Activated T-cell treated with anti-CD3 and anti-CD28 coated beads for 24 hours (primary cell): ENCODE measurements at places on chromosomes 6 and 20.
A peak's percentile ranks its signal among the peaks of the same experiment; 100 is the strongest.

GRCh38 chr6:168584249-168584648, 143.3 kb downstream of the SMOC2 start:
- no peak for DNase-seq

GRCh38 chr6:153084393-153084792, 46.7 kb downstream of the RGS17 start:
- DNase-seq, result no peak

DNA sequence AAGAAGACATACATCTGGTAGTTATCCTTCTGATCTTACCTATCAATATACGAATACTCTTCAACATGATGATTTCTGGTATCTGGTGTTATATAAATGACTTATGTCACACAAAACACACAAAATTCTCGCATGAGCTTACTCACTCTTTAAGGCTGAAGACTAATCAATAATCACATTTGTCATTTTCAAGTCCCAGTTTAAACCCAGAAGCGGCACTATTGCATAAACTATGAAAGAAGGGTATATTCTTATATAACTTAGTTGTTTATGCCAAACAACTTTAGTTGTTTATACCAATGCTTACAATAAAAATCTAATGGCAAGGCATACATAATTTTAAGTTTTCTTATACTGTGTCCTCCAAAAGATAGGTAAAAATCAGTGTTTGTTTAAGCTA, 293.1 kb downstream of the GRIK2 start:
- DNase-seq, result no peak

GRCh38 chr20:47544852-47545251, 43.2 kb downstream of the NCOA3 start:
- no peak for DNase-seq

GRCh38 chr6:21354805-21355238, 238.7 kb upstream of the SOX4 start:
- no peak for DNase-seq

- no peak for DNase-seq
These were observed 26.8 kb upstream of the RPN2 start for GRCh38 chr20:37152284-37152683.

DNA sequence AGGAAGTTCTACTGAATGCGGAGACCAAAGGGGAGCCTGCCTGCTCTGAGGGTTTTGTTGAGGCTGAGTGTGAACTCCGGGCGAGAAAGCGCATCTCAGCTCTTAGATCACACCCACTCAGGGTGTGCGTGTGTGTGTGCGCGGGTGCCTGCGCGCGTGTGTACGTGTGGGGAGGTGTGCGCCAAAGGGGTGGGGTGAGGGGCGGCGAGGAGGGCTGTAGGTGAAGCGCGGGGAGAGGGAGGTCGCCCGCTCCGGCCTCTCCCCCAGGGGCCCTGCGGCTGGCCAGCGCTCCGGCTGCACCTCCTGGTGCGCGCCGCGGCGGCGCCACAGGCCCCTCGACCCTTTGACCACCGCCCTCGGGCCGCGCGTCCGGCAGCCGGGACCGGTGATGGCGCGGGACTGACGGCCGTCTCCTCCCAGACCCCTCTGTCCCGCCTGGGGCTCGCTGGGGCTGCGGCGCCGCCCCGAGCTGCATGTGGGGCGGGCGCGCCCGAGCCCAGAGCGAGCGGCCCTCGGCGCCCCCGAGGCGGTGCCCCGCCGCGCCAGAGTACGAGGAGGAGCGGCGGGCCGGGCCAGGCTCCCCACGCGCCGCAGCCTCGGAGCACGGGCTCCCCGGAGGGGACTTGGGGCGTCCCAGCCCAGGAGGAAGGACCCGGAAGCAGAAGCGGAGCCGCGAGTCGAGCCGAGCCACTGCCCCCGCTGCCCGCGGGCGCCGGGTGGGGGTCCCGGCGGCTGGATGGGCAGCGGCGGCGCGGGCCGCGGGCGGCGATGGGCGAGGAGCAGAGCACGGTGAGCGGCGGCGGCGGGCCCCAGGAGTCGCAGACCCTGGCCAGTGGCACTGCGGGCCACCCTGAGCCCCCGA, at the start of gene RNF217:
TSS of gene RNF217 (plus strand) at position 661 of the 862 bp plus-strand sequence. CDS start at position 769, 108 bp downstream.
- DNase-seq, result no peak

DNA sequence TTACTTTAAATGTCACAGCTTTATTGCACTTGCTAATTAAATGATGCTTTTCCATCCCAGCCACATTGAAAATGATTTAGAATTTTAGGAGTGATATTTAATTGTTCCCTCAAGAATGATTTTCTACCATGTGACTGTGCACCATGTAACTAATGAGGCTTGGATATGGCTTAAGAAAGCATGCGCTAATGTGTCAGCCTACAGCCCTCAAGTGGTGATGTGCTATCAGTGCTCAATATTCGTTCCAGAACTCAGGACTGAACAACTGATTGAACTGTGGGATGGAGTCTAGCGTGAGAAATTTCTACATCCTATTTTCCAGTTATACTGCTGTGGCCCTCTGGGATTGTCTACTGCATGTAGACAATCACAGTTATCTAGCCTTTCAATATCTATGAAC, 71.5 kb downstream of the PKIB start:
- DNase-seq, result no peak

DNA sequence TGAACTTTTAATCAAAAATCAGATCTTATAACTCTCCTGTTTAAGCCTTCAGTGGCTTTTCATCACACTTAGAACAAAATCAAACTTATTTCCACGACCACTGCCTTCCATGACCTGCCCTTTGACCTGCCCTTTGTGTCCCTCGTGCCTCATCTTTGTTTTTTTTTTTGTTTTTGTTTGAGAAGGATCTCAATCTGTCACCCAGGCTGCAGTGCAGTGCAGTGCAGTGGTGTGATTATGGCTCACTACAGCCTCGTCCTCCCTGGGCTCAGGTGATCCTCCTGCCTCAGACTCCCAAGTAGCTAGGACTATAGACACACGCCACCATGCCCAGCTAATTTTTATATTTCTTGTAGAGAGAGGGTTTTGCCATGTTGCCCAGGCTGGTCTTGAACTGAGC, 86.8 kb downstream of the CNBD2 start:
- DNase-seq, result no peak

DNA sequence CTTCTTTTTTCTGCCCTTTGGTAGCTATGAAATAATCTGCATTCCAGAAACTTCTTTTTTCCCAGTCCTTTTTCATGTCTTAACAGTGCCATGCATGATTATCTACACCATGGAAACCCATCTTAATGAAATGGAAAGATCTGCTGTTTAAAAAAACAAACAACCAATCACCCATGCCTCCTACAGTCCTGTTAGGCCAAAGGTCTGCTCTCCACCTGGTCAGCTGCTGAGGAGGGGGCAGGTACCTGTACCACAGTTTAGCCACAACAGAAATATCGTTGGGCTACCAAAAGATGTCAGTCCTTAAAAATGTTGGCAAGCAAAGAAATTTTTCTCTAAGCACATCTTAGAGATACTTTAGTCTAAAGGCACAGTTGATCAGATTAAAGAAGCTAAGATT, 112.6 kb downstream of the SLC16A10 start:
- DNase-seq, result no peak

DNA sequence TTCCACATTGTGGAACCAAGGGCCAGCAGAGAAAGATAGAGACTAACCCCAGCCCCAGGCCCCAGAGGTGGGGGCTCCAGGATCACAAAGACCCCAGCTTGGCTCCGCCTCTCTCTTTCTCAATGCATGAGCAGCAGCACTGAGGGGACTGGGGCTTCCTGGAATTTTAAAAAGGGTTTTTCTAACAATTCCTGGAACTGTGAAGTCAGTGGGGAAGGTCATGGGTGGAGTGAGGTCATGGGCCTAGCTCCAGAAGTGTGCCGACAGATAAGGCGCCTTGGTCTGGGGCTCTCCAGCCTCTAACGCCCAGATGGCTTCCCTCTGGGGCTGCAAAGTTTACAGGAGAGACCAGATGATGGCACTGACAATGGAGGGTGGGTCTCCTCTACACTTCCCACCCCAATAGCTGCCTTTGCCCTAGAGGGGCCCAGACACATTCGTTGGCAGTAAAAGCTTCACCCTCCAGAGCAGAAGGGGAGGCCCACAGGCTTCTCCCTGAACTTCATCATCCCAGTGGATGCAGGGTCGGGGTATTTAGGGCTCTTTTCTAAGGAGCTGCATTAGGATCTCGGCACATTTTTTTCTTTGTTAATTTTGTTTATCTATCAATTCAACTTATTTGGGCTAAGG, 46.9 kb upstream of the CD93 start:
- DNase-seq, result no peak

DNA sequence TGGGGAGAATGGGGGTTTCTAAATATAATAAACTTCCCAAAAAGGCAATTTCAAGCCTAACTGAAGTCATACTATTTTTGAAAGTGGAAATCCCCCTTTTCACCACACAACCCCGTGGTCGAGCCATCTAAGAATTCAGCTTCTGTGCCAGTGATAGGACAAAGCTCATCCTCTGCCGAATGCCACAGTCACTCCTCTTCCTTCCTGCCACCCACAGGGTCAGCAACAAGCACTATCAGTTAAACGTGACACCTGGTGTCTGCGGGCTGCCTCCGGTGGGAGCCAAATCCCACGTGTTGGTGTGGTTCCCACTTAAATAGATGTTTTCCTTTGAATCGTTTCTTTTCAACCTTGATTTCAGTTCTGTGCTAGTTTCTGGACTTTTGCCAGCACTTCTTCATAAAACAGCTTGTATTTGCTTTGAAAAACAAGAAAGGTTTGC, 60.7 kb downstream of the TNFAIP3 start:
- DNase-seq, result peak; percentile 72
